Activated T-helper 1 cell treated with anti-CD3 and anti-CD28 coated beads, Interleukin-12 subunit alpha, Interleukin-12 subunit beta, Interleukin-2, Interleukin-4 antibody, amounts not matched to agents 30 ng/mL and 10 ng/mL and 1 ng/mL, durations not matched to agents 14 hours and 24 hours and 36 hours (primary cell): ENCODE measurements at places on chromosomes 7 and 10. TPM values are rescaled to one million over a fixed set of nuclear protein-coding genes. Genes with fewer than 3 reads are reported as not detected.

PIK3CG gene
- total RNA-seq, result 38.7 and 39.3 TPM in 2 replicates

NDUFA5 gene
- 49.4 and 51.5 TPM in 2 replicates for total RNA-seq

EVX1 gene
- not detected in 2 replicates for total RNA-seq

UPK3B gene
- 1.1 and 1.2 TPM in 2 replicates for total RNA-seq

NXPH1 gene
- total RNA-seq, result not detected in 2 replicates

KAZALD1 gene
- total RNA-seq, result 0.57 and 0.73 TPM in 2 replicates

DNA sequence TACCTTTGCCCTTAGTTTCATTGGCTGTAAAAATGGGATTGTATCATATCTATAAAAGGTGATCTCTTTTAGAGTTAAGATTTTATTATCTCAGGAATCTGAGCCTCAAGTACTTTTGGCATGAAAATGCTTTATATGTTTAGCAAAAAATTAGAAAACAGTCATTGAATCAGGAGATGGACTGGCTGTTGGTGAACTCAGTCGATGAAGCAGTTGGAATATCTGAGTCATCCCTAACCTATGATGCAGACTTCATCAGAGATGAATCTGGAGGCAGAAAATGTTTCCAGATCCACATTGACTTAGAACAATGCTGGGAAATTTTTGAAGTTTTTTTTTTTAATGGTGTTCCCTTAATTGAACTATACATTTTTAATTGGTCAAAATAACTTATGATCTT lies 228.5 kb downstream of the SLC25A13 start:
- no peaks in the 10 kb centered on the region for H3K36me3 ChIP-seq
- DNase-seq, result no peak
- no peak overlapping the region for H3K27ac ChIP-seq
- H3K4me3 ChIP-seq, result no peak overlapping the region
- H3K27me3 ChIP-seq, result peaks cover 17% of the 10 kb centered on the region

DNA sequence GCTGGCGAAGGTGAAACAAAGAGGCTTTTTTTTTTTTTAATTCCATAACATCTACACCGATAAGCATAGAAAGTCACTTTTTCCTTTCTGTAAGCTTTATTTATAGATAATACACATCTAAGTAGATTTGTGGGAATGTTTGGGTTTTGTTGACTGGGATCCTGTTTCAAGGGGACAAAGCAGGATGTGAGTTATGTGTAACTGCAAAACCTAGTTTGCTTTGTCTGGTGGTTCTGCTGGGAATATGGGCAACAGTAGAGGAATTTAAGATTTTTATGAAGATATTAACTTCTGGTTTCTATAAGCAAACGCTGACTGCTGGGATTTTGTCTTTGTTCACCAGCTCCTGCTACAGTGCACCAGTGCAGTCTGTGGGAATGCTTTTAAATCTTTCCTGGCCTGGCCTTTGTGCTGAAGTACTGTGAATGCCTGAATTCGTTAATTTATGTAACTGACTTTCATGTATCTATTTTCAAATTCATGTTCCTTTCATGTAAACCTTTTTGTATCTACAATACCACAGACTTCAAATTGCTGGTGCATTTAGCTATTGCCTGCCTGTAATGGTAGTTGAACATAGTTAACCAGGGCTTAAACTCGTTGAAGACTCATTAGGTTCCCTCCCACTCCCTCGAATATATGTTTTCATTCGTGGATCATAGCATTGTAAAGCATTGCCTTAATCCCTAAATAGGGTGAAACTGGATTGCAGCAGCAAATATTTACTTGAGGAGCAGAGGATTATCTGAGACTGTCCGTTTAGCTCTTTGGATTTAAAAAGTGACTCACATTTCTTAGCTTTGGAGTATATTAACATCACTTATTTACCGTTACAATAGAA lies 1.5 kb downstream of the KLHL7 start:
- peak overlapping the region; percentile 94 for H3K4me3 ChIP-seq
- no peak for DNase-seq
- peaks cover 5% of the 10 kb centered on the region for H3K36me3 ChIP-seq

DNA sequence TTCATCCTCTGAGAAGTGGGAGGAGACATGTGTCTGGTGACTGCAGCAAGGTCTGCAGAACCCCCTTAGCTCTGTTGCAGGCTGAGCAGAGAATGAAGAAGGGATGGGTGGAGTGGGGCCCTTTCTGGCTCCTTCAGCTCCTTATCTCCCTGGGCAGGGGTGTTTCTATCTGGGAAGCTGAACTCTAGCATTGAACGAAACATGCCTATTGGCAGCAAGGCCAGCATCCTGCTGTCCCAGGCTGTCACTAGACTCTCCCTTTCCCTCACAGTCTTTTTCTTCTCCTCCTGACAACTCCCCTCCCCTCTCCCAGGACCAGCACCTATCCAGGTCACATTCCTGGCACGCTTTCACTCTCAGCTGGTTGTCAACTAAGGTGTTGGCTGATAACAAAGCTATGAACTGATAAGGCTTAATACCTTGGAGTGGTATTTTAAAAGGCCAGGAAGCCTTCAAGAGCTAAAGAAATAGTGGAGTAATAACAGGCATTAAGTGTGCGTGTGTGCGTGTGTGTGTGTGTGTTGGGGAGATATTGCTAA lies 128.8 kb upstream of the FZD8 start:
- no peaks in the 10 kb centered on the region for H3K36me3 ChIP-seq
- DNase-seq, result no peak
- no peak overlapping the region for H3K4me3 ChIP-seq

GRCh38 chr7:80410081-80410480 lies 101.8 kb downstream of the GNAT3 start:
- H3K27ac ChIP-seq, result no peak overlapping the region
- no peaks in the 10 kb centered on the region for H3K27me3 ChIP-seq
- H3K36me3 ChIP-seq, result no peaks in the 10 kb centered on the region
- H3K4me1 ChIP-seq, result no peaks in the 10 kb centered on the region
- DNase-seq, result no peak
- no peak overlapping the region for H3K4me3 ChIP-seq

- no peaks in the 10 kb centered on the region for H3K4me1 ChIP-seq
- no peaks in the 10 kb centered on the region for H3K36me3 ChIP-seq
- H3K27me3 ChIP-seq, result no peaks in the 10 kb centered on the region
- H3K27ac ChIP-seq, result no peak overlapping the region
- no peak for DNase-seq
Measured at GRCh38 chr10:67843284-67843683, 5.3 kb upstream of the DNAJC12 start.

- H3K27ac ChIP-seq, result no peak overlapping the region
- peaks cover 1% of the 10 kb centered on the region for H3K36me3 ChIP-seq
- DNase-seq, result no peak
Measured at GRCh38 chr10:72784551-72785351, 92.8 kb downstream of the MCU start.

- H3K27me3 ChIP-seq, result no peaks in the 10 kb centered on the region
- H3K4me1 ChIP-seq, result no peaks in the 10 kb centered on the region
- DNase-seq, result no peak
- no peak overlapping the region for H3K4me3 ChIP-seq
- H3K27ac ChIP-seq, result no peak overlapping the region
Measured at GRCh38 chr7:18387191-18387735, 108.3 kb upstream of the HDAC9 start.

GRCh38 chr7:129334473-129334872 lies 99.8 kb upstream of the STRIP2 start:
- no peaks in the 10 kb centered on the region for H3K4me1 ChIP-seq
- no peaks in the 10 kb centered on the region for H3K36me3 ChIP-seq
- no peaks in the 10 kb centered on the region for H3K27me3 ChIP-seq
- DNase-seq, result no peak
- H3K27ac ChIP-seq, result no peak overlapping the region

DNA sequence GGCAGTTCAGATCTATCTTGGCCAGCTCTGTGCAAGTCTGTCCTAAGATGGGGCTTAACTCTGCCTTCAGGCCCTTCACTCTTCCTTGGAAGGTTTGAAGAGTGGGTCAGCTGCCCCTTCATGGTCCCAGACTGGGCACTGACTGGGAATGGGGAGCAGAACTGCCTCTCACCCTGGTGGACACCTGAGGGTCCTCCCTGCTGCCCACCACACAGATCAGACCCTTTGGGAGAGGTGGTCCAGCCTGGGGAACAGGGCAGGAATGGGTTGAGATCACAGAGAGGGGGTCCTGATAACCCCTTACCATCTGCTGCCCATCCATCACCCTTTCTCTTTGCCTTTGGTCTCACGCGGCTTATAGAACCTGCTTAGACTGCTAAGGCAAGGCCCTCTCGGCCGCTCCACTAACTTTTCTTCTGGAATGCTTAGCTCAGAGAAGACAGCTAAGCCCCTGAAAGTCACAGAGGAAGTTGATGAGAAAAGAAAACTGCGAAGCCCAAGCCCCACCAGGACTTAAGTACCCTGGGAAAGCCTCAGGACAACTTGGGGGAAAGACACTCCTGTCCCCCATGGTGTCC lies 402 bp upstream of the CDHR1 start:
- H3K4me1 ChIP-seq, result peaks cover 10% of the 10 kb centered on the region
- peaks cover 42% of the 10 kb centered on the region for H3K27me3 ChIP-seq
- H3K36me3 ChIP-seq, result no peaks in the 10 kb centered on the region
- no peak for DNase-seq

DNA sequence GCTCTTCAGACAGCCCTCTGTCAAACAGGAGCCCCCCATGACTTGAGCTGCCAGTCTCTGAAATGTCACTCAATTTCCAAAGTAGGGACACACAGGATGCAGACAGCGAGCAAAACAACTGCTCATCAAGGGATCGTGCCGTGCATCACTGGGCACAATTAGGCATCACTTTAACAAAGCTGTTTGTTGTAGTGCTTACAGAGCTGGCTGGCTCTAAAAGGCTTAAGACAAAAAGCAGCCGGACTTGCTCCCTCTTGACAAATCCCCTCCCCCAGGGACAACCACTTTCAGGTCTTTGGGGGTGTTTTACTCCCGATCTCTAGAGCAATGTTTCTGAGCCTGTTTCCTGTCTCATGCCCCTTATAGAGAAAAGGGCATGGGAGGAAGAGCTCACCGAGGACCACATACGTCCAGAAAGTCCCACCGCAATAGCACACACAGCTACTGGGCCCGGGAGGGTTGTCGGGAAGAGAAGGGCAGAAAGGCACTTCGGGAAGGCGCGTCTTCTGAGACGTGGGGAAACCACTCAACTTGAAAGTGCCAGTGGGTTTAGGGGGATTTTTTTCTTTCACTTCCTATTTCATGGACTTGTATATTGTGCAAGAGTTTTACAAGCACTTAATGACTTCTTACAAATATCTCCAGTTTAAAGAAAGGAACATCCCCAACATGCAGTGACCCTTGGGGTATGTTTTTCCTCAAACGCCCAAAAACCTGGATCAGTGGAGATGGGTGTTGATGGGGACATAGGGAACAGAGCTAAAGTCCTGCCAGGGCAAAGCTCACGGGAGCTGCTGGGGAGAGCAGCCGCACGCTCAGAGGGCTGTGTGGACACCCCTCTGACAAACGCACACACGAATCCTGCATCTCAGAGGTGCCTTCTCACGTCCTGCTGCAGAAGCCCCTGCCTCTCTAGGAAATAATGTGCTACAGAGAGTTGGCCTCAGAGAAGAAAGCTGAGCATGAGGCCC lies 27.1 kb downstream of the LRRC20 start:
- H3K36me3 ChIP-seq, result peaks cover 2% of the 10 kb centered on the region
- H3K27me3 ChIP-seq, result peaks cover 3% of the 10 kb centered on the region
- peak overlapping the region; percentile 74 for H3K4me3 ChIP-seq
- peak; percentile 38 for DNase-seq
- peaks cover 62% of the 10 kb centered on the region for H3K4me1 ChIP-seq

DNA sequence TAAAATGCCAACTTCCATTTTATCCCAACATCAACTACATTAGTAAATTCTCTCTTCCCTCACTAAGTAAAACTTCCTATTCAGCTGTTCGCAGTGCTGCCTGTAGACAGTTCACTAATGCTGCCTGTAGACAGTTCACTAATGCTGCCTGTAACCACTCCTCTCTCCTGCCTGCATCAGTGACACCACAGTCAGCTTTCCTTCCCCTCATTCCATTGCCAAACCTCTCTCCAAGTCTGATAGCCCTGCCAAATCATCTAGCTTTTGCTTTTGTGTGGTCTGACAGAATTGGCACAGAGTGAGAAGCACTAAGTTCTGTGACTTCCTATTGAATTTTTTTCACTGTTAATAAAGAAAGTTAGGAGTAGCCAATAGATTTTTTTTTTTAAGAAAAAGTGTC lies 43.0 kb upstream of the MACC1 start:
- H3K4me1 ChIP-seq, result no peaks in the 10 kb centered on the region
- H3K4me3 ChIP-seq, result no peak overlapping the region
- H3K27me3 ChIP-seq, result no peaks in the 10 kb centered on the region
- no peak for DNase-seq
- no peaks in the 10 kb centered on the region for H3K36me3 ChIP-seq

DNA sequence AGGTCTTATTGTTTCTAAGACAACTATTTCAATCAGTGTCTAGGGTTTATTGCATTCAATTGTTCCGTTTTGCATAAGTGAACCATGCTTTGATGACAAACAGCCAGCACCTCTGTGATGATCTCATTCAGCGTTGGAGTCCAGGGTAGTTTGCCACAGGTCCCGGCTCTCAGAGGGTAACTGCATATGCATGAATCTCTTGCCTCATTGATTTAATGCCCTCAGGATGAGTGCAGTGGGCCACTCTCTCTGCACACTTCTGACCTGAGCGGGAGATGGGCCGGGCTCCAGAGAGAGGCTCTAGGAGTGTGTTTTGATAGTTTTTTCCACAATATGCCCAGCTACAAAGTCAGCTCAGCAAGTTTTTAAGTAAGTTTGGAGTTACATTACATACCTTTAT lies 83.9 kb downstream of the HECW1 start:
- no peak overlapping the region for H3K27ac ChIP-seq
- no peaks in the 10 kb centered on the region for H3K4me1 ChIP-seq
- no peak overlapping the region for H3K4me3 ChIP-seq

DNA sequence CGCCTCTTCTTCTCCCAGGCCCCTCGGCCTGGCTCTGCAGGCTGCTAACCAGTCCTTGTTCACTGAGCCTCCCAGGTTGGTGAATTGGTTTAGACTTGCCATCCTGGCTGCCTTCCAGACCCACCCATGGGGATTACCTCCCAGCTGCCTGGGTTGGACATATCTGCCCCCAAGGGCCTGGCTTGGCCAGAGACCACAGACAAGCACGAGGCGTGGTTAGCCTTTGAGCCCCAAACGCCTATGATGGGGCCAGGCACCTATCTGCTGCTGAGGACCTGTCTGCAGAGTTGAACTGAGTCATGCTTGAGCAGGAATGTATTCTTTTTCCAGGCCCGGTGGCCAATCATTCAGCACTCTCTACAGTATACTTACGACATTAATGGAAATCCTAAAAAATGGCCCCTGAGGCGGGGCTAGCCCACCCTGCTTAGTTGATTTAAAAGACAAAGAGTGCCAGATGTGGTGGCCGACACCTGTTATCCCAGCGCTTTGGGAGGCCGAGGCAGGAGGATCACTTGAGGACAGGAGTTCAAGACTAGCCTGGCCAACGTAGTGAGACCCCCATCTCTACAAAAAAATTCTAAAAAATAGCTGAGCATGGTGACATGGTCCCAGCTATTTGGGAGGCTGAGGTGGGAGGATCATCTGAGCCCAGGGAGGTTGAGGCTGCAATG lies 361.5 kb downstream of the FRMD4A start:
- DNase-seq, result no peak
- H3K4me3 ChIP-seq, result no peak overlapping the region
- no peak overlapping the region for H3K27ac ChIP-seq
- H3K4me1 ChIP-seq, result no peaks in the 10 kb centered on the region
- H3K27me3 ChIP-seq, result peaks cover 8% of the 10 kb centered on the region
